Mesothelial cell of epicardium (in vitro differentiated cells): ENCODE measurements at places on chromosomes 12 and 14. TPM values are rescaled to one million over a fixed set of nuclear protein-coding genes. Genes with fewer than 3 reads are reported as not detected.

DNA sequence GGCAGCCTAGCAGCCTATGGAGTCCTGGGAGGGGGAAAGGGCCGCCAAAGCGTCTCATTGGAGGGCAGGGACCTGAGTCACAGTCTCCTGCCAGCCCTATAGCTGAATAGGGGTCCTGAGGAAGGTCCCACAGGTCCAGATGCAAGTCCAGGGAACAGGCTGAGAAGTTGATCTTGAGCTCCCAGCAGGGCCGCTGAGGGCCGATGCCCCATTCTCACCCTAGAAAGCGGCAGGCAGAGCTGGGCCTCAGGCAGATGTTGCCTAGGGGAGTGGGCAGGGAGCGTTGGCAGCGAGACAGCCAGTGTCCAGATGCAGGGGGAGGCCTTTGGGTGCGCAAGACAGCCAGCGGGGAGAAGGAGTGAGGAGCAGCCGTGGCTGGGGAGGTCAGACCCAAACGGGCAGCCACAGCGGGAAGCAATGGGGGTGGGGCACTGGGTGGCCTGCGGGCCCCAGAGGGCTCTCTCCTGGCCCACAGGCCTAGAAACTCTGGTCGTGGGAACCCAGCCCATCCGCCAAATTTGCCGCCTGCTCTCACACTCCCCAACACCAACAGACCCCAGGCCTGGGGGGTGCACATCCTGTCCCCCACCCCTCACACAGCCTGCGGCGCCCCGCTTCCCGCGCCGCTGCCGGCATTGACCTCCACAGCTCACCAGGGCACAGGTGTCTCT is 1.1 kb downstream of the HDAC7 start:
- peaks cover 64% of the 10 kb centered on the region for H3K4me1 ChIP-seq
- H3K36me3 ChIP-seq: no peaks in the 10 kb centered on the region
- H3K27me3 ChIP-seq: no peaks in the 10 kb centered on the region
- H3K4me3 ChIP-seq: peak overlapping the region; percentile 80
- no peak for DNase-seq

DNA sequence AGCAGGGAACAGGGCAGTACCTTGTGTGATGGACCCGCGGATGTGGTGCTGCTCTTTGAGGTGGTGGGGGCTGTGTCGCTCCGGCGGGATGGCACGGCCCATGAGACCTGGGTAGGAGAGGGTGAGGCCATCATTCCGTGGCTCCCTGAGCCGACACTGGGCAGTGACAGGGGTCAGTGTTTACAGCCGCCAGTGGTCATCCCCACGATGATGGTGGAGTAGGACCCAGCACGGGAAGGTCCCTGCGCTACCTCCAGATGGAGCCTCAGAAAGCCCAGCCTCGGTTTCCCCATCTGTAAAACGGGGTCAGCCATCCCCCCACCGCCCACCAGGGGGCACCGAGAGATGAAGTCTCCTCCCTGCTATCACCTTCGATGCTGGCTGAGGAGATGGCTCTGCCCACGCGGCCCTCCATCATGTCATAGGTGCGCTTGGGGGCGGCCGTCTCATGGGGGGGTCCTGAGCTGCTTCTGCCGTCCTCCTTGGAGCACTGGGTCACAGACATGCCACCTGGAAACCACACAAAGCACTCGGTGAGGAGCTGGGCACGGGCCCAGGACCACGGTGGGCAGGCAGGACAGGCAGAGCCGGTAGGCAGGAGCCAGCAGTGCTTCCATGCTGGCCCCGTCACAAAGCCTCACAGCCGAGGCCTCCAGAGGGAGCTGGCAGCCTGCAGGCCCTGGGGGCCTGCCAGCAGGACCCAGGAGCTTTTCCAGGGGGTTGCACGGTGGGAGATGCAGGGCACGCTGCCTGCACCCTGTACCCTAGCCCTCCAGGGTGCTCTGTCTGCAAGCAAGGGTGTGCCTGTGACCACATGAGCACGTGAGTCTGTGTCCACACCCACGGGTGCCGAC is 53.1 kb downstream of the RFLNA start:
- peaks cover 34% of the 10 kb centered on the region for H3K36me3 ChIP-seq
- H3K27me3 ChIP-seq: no peaks in the 10 kb centered on the region
- no peaks in the 10 kb centered on the region for H3K4me1 ChIP-seq
- H3K27ac ChIP-seq: no peak overlapping the region
- no peak for DNase-seq

DNA sequence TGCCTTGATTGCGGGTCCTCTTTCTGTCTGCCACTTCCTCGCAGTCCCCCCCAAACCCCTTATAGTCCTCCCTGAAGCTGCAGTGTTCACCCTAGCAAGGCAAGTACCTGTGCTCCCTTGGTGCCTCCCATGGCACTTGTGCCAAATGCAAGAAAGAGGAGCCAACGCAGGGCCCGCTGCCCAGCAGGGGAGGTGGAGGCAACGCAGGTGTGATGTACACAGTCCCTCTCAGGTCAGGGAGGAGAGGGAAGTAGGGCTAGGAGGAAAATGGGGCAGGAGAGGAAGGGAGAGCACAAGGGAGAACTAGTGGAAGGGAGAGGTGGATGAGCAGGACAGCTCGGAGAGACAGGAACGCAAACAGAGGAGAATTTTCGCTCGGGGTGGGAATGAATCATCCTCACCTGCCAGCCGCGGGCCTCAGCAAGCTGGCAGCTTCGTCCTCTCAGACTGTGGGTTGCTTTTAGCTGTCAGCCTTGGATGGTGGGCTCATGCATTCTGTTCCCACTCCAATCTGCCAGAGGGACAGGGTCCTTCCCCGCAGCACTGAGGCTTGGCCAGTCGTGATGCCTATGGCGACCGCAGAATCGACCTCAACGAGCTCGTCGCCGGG is 357.0 kb downstream of the CACNA1C start:
- H3K27me3 ChIP-seq: no peaks in the 10 kb centered on the region
- DNase-seq: no peak
- H3K4me1 ChIP-seq: peaks cover 6% of the 10 kb centered on the region
- H3K4me3 ChIP-seq: no peak overlapping the region
- H3K36me3 ChIP-seq: peaks cover 4% of the 10 kb centered on the region
- no peak overlapping the region for H3K27ac ChIP-seq

GRCh38 chr14:85527006-85527405 is 2.9 kb upstream of the FLRT2 start:
- no peaks in the 10 kb centered on the region for H3K36me3 ChIP-seq
- H3K27ac ChIP-seq: no peak overlapping the region
- H3K4me3 ChIP-seq: no peak overlapping the region
- no peak for DNase-seq
- no peaks in the 10 kb centered on the region for H3K27me3 ChIP-seq

ACVRL1 gene
- total RNA-seq: 0.16 TPM in 1 of 3 replicates, not detected in the others

GRCh38 chr14:101956179-101956885 is 8.0 kb upstream of the DYNC1H1 start:
- H3K36me3 ChIP-seq: no peaks in the 10 kb centered on the region
- H3K4me3 ChIP-seq: no peak overlapping the region
- no peak overlapping the region for H3K27ac ChIP-seq
- DNase-seq: no peak
- peaks cover 3% of the 10 kb centered on the region for H3K4me1 ChIP-seq

DNA sequence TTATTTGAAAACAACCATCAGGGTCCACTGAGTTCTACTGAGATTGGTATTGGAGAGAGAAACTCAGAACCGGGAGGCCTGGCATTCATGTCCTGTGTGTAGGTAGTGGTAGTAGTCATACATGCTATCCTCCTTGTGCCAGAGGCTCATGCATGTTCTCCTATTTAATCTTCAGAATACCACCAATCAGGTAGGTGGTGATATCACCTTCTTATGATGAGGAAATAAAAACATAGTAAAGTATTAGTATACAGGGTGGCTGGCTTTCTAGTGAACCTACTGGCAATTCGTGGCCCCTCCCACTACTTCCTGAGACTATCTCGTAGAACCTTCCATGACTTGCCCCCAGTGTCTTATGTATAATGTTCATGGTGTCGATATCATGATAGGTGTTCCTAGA is 40.5 kb upstream of the EID3 start:
- no peak overlapping the region for H3K27ac ChIP-seq
- H3K27me3 ChIP-seq: no peaks in the 10 kb centered on the region
- H3K4me3 ChIP-seq: no peak overlapping the region
- DNase-seq: no peak
